ENCODE measurements at places on chromosomes 5 and 9. TPM values are rescaled to one million over a fixed set of nuclear protein-coding genes. Genes with fewer than 3 reads are reported as not detected.

The ERBIN gene
- 33.3 TPM for total RNA-seq

The PCDHGA6 gene
- total RNA-seq: 0.16 TPM

The APBA1 gene
- 1.7 TPM for total RNA-seq

The CER1 gene
- total RNA-seq: not detected

The AMBP gene
- total RNA-seq: not detected

The SH3RF2 gene
- total RNA-seq: 25.8 TPM

The TJP2 gene
- 72.7 TPM for total RNA-seq

The HRH2 gene
- not detected for total RNA-seq

The PCDHGA3 gene
- total RNA-seq: 0.04 TPM

The BARHL1 gene
- total RNA-seq: not detected

Data from hair follicular keratinocyte (primary cell).